Hematopoietic multipotent progenitor cell treated with erythropoietin and hydrocortisone succinate and interleukin-3 and kit ligand, for 15 days (in vitro differentiated cells): ENCODE measurements at places on chromosomes 6 and 20.

DNA sequence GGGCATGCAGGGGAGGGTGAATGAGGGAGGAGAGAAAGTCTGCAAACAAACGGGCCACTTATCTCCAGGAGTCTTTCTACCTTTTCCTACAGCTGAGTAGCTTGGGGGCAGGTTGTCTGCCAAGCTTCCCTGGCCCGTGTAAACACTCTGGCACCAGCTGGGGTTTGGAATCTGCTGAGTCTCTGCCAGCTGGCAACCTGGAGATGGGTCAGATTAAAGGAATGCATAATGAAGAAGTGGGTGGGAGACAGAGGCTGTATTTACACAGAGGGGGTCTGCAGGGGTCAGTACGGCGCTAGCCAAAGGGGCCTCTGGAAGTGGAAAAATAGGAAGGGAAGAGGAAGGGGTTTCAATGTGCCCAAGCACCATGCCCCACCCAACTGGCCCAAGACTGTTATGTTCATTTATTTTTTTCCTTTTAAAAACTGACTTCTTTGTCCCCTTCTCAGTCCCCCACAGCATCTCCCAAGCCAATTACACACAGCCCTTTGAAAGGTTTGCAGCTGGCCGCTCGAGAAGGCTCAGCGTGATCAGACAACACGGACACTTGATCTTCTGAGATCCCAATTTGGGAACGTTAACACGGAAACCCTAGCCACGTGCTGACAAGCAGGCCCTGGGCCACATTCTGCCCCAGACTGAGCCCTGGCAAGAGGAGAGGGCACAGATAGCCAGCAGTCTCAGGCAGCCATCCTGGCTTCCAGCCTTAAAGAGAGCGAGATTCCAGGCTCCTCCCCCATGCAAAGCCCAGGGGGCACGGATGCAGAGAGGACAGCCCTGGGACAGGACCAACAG lies 25.2 kb downstream of the TRAM2 start:
- no peak for DNase-seq

- DNase-seq: no peak
Observed at GRCh38 chr20:34925981-34926380, 29.6 kb downstream of the GSS start.

DNA sequence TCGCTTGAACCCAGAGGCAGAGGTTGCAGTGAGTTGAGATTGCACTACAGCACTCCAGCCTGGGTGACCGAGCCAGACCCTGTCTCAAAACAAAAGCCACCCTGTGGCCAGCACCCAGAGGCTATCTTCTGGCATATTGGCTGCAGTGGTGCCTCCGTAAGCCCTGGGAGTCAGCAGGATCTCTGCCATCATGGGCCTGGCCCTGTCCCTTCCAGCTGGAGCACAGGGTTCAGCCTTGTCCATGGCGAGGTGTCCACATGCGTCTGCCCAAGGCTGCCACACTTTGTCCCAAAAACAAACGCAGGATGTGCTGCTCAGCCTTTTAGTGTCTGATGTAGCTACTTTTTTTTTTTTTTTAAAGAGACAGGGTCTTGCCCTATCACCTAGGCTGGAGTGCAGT lies 15.4 kb upstream of the MTG2 start:
- DNase-seq: no peak

DNA sequence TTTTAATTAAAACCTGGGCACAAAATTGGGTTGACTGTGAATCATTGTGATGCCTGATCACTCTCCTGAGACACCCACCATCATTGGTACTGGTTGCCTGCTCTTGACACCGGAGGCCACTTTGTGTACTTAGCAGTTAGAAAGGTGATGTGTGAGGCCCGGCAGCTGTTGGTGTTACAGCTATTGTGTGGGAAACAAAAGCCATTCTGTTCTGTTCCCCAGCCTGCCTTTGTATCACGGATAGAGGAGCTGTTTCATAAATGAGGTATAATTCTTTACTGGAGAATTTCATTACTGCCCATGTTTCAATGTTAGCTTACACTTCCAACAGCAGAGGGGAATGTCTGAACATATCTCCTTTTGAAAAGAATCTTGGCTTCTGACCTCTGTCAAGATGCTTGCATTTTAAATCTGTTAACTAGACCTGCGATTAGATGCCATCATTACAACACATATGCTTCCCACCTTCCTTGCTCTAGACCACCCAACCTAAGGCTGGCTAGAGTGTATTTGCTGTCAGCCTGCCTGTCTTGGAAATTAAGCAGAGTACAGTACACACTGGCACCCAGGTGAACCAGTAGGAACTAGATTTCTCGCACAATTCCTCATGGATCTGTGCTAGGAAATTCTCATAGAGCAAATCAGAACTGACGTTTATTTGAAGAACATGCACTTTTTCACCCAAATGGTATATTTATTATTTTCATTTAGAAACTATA lies 142.4 kb upstream of the INSM1 start:
- no peak for DNase-seq

GRCh38 chr20:5432030-5432429 lies 115.3 kb upstream of the PROKR2 start:
- DNase-seq: no peak

GRCh38 chr6:39193201-39193791 lies 36.0 kb downstream of the KCNK5 start:
- no peak for DNase-seq

- DNase-seq: no peak
Observed at GRCh38 chr6:147986846-147987245, 355.8 kb upstream of the SASH1 start.

DNA sequence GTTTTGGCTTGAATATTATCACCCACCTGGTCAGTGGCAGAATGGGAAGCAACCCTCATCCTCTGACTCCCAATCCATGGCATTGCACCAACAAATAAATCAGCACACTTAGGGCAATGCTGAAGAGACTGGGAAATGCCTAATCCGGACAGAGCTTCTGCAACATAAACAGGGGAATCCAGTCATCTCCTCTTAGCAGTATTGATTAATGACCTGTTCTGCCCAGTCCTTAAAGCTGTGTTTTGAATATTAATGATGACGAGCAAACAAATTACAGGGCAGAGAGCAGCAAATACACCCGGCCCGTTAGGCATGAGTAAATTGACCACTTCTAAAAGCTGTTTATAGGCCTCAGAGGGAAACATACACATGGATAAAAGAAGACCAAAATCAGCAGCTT lies 77.0 kb upstream of the B3GAT2 start:
- DNase-seq: no peak

GRCh38 chr20:41386502-41387427 lies 20.1 kb upstream of the EMILIN3 start:
- DNase-seq: no peak
